ENCODE measurements at places on chromosomes 16 and 17.

DNA sequence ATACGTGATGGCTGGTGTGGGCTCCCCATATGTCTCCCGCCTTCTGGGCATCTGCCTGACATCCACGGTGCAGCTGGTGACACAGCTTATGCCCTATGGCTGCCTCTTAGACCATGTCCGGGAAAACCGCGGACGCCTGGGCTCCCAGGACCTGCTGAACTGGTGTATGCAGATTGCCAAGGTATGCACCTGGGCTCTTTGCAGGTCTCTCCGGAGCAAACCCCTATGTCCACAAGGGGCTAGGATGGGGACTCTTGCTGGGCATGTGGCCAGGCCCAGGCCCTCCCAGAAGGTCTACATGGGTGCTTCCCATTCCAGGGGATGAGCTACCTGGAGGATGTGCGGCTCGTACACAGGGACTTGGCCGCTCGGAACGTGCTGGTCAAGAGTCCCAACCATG lies 5.6 kb downstream of the MIEN1 start:
- DNase-seq: no peak

GRCh38 chr17:49564638-49565037 lies 11.0 kb upstream of the NXPH3 start:
- no peak for DNase-seq

GRCh38 chr16:69166946-69167930 lies 19.7 kb upstream of the SNTB2 start:
- no peak for DNase-seq

- DNase-seq: no peak
These were observed 135.1 kb downstream of the SKAP1 start for GRCh38 chr17:48294806-48295361.

DNA sequence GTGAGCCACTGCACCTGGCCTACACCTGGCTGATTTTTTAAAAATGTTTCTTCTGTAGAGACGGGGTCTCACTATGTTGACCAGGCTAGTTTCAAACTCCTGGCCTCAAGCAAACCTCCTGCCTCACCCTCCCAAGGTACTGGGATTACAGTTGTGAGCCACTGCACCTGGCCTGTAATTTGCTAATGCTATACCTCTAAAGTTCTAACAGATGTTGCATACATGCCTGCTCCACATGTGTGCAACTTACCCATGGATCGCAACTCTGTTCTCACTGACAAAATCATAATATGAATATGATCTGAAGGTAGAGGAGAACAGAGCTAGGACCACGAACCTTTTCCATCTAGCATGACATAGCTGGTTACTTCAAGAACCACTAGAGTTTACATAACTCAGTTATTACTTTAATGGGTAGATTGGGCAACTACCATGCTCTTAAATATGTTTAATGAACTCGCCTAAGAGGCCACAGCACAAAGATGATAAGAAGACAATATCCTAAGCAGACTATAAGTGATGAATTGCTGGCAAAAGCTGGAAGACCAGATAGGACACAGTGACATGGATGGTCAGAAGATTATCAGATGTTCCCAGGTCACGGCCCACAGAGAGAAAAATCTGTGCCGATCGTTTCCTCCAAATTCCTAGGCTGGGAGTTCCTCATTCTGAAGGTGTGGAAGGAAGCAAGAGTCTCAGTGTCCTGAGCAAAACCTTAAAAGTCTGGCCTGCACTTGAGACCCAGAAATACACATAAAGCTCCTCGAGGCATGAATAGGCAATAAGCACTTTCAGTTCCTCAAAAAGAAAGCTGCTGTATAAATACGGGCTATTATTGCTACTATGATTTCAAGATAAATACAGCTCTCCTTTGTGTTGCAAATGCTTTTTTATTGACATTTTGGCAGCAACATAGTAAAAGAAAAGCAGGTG lies 53.6 kb upstream of the ICAM2 start:
- DNase-seq: no peak

DNA sequence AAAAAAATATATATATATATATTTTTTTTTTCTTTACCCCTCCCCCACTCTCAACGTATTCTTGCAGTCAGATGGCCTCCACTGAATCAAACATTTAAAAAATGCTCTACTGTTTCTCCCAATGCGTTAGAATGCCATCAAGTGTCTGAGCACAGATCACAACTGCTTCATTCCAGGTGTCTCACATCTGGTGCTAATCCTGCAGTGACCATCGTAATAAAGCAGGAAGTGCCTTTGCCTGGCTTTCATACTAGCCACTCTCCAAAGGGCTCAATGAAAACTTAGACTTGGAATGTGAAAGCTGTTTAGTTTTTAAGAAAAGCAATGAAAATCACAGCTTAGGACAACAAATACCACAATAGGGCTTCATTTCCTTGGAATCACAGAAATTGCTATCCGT lies 37.2 kb downstream of the SKAP1 start:
- no peak for DNase-seq
